GM04504 (cell line): ENCODE measurements at places on chromosomes 3 and 15.

GRCh38 chr3:181581656-181582055, 130.1 kb upstream of the SOX2 start:
- DNase-seq = no peak

- no peak for DNase-seq
Measured at GRCh38 chr3:121063628-121064027, 155.6 kb downstream of the STXBP5L start.

DNA sequence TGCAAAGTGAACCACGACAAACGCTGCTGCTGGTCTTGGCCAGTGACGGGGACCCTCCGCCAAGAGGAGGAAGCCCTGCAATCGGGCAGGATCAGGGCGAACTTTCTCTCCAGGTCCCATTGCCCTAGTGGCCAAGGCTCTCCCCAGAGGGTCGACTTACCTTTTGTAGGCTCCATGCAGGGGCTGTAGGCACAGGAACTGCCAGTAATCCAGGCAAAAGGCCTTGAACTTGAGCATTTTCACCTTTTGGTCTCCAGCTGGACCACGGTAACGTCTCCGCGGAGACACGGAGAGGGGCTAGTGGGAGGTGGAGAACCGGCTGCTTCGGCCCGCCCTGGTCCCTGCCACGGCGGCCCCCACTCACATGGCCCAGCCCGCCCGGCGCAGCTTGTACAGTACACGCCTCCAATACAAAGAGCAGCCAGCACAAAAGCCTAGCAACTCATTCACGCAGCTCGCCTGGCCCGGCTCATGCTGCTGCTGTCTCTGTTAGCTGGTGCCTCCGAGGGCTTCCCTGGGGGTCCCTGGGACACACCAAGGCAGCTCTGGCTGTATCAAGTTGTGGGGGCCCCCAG, 31.0 kb downstream of the IQSEC1 start:
- DNase-seq = no peak

- DNase-seq = no peak
Measured at GRCh38 chr15:50302581-50302980, 37.1 kb upstream of the HDC start.

DNA sequence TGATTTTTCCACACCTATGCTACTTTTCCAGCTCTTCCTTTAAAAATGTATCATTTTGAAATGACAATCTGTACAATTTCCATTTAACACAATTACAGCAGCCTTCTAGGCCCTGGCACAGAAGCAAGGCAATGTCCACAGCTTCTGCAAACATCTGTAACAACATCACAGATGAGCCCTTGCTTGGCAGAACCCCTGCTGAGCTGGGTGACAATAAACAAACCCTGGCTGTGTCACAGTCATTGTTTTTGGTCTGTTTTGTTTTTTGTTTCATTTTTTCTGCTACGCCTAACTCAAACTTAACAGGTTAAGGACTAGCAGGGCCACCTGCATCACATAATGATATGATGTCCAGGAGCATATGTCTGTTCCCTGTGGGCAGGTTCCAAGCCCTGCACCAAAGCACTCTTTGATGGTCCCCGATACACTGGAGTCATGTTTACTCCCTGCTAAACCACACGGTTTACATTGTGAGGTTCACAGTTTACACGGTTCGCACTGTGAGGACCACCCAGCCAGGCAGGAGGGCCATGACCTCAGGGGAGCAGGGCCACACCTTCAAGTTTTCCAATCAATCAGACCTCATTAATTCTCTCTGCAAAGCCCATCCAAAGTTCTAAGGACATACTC, 186.8 kb upstream of the CHRNA7 start:
- DNase-seq = no peak

DNA sequence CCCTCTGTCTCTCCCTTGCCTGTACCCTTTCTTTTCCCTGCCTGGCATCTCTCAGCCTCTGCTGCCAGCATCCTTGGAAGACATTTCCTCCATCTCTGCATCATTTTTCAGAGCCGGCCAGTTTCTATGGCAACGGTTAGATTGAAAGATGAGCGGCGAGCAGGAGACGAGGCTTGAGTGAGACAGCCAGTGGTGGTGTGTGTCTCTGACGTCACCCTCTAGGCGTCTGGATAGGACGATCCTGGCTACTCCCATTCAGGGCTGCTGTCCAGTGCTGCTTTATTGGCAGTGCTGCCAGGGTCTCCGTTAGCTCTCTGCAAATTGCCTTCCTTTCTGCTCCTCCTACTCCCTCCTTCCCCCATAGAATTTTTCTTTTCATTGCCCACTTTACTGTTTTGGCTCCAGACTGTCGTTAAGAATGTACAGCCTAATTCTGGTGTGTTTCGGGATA, 57.9 kb downstream of the TRAK1 start:
- peak; percentile 34 for DNase-seq

GRCh38 chr3:59268170-59268569, 218.3 kb upstream of the CFAP20DC start:
- no peak for DNase-seq

GRCh38 chr3:8555725-8556472, 54.3 kb downstream of the LMCD1 start:
- DNase-seq = no peak

- DNase-seq = no peak
Measured at GRCh38 chr15:83207660-83208366, at the start of gene HDGFL3. Gene HDGFL3 (minus strand): TSS chr15:83207823. CDS start chr15:83207414, 409 bp downstream.

DNA sequence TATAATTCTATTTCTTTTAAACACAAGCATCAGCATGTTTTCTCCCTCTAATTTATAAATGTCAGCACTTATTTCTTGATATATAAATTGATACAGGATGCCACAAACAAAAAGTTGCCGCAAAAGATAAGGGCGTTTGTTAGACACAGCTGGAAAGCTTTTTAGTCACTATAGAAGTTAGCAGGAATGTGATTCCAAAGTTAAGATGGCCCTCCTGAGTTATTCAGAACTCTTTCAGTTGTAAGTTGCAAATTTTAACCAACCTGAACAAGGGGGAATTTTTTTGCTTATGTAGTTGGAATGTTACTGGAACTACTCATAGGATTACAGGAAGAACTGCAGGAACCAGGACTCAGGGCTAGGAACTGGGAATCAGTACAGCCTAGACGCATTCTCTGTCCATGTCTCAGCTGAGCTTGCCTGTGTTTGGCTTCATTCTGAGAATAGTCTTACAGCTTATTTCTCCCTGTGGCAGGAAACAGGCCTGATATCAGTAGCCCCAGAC, 166.3 kb downstream of the VGLL4 start:
- no peak for DNase-seq

DNA sequence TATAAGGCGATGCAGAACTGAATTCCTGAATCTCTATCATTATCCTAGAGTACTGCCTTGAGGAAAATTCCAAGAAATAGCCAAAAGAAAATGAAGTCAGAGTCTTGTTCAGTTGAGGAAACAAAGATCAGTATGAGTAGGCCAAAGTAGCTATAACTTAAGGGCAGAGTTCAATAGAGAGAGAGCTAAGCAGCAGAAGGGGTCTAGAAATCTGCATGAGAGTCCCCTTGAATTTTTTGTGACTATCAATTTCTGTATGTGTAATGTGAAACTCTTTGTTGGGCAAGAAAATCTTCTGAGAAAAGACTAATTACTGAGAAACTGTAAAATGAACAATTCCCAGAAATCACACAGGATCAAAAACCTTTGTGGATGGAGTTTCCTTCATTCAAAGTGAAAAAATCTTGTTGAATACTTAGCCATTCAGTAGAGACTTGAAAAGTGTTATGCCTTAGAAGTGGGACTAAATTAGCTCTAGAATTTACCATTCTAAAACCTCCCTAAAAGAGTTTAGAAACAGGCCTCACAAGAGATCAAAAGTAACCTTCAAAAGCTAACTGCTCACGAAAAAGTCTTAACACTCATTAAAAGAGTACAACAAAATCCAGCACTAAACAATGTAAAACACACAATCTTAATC, 43.1 kb upstream of the FNDC3B start:
- no peak for DNase-seq

DNA sequence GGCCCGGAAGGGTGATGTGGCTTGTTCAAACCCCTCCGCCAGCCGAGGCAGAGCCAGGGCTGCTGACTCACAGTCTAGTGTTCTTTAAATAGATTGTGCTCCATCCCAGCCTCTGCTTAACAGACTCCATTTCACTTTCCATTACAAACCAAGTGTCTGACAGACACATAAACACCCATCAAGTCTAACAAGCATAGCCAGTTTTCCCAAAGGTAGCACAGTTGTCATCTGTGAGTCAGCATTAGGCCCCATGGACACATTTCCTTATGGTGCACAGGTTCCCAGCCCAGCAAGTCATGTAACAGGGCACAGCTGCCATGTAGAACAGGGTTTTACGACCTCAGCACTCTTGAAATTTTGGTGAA, 109.9 kb upstream of the RAP2B start:
- DNase-seq = peak; percentile 59

- no peak for DNase-seq
Measured at GRCh38 chr3:9007928-9008327, 44.7 kb upstream of the RAD18 start.

- no peak for DNase-seq
Measured at GRCh38 chr3:117483839-117484238, 774.3 kb downstream of the TUSC7 start.

DNA sequence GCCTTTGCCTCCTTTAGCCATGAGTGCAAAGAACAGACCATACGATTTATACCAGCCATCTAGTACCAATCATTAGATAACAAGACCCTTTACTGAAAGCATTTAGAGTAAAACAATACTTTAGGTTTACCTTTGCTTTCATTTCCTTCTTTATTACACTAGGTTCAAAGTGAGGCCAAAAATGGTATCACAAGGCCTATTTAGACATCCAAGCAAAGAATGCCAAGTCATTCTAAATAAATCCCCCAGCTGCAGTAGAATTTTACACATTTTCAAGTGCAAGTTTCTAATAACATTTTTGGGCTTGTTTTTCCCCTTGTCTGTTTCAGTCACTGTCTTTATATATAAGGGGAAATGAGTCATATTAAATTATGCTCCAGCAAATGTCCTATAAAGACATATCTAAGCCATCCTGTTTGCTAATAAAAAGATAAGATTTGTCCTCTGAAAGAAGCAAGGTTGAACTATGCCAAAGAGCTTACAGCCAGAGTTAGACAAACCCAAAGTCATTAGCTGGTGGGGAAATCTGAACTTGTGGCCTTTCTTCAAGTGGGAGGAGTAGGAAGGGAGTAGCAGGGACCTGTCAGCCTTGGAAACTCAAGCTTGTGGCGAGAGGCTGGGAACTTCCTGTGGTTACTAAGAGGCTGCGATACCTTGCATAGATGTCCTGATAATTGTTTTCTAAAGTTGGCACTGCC, 232.7 kb downstream of the MECOM start:
- no peak for DNase-seq

- no peak for DNase-seq
Measured at GRCh38 chr3:156705761-156706616, 31.6 kb downstream of the TIPARP start.

GRCh38 chr3:49120096-49120437, 556 bp downstream of the USP19 start:
- DNase-seq = no peak

GRCh38 chr15:78265752-78266224, 1.4 kb downstream of the DNAJA4 start:
- no peak for DNase-seq

GRCh38 chr3:188827576-188827975, 344.2 kb upstream of the TPRG1 start:
- no peak for DNase-seq

DNA sequence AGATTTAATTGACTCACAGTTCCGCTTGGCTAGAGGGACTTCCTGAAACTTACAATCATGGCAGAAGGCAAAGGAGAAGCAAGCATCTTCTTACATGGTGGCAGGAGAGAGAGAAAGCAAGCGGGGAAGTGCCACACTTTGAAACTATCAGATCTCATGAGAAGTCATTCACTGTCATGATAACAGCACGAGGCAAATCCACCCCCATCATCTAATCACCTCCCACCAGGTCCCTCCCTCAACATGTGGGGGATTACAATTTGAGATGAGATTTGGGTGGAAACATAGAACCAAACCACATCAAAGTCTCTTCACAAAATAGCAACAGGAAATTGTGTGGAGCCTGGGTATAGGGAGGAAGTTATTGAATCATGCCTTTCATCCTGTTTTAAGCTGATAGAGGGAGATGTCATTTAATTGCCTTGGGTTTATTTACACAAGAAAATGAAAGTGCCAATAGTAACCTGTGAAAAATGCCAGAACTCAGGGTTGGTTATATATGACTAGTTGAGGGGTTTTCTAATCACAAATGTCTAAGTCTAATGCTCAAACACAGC, 624.8 kb upstream of the LMCD1 start:
- DNase-seq = no peak

DNA sequence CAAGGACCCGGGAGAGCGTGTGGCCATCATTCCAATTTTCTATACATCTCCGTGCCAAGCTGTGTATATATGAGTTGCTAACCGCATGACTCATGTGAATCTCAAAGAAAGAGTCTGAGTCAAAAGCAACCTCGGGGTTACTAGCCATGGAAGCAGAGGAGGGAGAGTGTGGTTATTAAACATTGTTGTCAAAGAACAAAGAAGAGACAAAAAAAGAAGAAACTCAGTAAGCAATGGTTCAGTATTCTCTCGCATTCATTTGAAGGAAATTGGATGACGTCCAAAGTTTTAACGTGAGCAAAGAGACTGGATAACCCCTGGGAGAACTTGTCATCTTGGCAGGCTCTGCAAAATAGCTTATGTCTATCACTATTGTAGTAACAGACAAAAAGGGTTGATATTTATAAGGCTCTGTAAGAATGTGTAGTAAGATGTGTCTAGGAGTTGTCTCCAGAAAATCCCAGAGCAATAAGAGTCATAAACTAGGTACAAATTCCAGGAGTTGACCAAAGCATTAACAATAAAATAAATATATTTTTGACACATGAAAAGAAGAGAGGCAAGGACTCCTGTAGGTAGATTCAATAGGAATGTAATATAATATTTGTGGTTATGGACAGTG, 52.8 kb upstream of the GRM7 start:
- DNase-seq = no peak

DNA sequence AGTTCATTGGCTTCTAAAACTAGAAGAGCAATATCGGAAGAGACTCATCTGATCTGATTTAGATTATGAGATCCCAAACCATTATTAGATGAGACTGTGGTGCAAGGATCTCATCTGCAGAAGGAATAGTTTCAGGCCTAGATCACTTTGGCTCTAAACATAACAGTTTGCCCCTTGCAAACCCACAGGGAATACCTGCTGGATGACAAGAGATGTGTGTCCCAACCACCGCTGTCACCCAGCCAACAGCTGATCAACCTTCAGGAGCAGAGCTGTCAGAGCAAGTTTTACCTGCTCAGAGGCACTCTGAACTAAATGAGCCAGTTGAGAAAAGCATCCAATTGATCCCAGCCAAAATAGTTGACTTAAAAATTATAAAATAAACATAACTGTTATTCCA, 64.0 kb upstream of the ST3GAL6 start:
- no peak for DNase-seq
